WTC11 (cell line): ENCODE measurements at places on chromosomes 12 and 14. TPM values are rescaled to one million over a fixed set of nuclear protein-coding genes. Genes with fewer than 3 reads are reported as not detected.
A peak's percentile ranks its signal among the peaks of the same experiment; 100 is the strongest.

- no peaks in the 10 kb centered on the region for H3K27me3 ChIP-seq
- no peak overlapping the region for H3K27ac ChIP-seq
- peaks cover 71% of the 10 kb centered on the region for H3K36me3 ChIP-seq
- H3K4me1 ChIP-seq = peaks cover 9% of the 10 kb centered on the region; the same call in 1 of the 2 replicates
- DNase-seq = no peak
- no peak overlapping the region for H3K4me3 ChIP-seq
Observed at GRCh38 chr14:32129124-32129523, 52.0 kb downstream of the ARHGAP5 start.

The MIP gene
- total RNA-seq = not detected in 3 replicates

GRCh38 chr14:77478029-77478428 lies 20.1 kb downstream of the AHSA1 start:
- H3K36me3 ChIP-seq = no peaks in the 10 kb centered on the region
- no peak overlapping the region for H3K4me3 ChIP-seq

GRCh38 chr14:27267876-27268275 lies 670.0 kb upstream of the NOVA1 start:
- no peak for DNase-seq
- no peaks in the 10 kb centered on the region for H3K36me3 ChIP-seq
- no peaks in the 10 kb centered on the region for H3K27me3 ChIP-seq
- H3K4me3 ChIP-seq = no peak overlapping the region

The FOXA1 gene
- total RNA-seq = 0.21 to 0.34 TPM (median 0.28 TPM) in 3 replicates

The KRT5 gene
- not detected in 3 replicates for total RNA-seq

GRCh38 chr12:50055831-50056638 lies 1.4 kb upstream of the ASIC1 start:
- H3K4me3 ChIP-seq = peak overlapping the region; percentile 79
- no peak overlapping the region for H3K27ac ChIP-seq
- peaks cover 95% of the 10 kb centered on the region for H3K27me3 ChIP-seq
- H3K4me1 ChIP-seq = peaks cover 25% of the 10 kb centered on the region
- peak; percentile 72 for DNase-seq
- H3K36me3 ChIP-seq = no peaks in the 10 kb centered on the region

DNA sequence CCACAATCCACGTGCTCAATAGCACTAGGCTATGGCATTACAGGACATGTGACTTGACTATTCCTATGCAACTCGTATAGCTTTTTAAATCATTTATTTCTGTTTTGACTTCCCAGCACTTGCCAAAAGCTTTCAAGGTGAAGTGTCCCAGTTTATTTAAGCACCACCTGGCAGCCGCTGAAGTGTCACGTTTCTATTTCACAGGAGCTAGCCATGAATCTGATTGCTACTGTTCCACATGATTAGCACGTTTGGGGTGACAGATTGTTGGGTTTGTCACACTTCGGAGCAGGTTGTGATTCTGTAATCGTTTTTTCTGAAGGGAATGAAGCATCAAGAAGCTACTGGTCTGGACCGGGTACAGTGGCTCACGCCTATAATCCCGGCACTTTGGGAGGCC lies 39.9 kb upstream of the BICDL1 start:
- no peaks in the 10 kb centered on the region for H3K36me3 ChIP-seq
- H3K4me1 ChIP-seq = no peaks in the 10 kb centered on the region
- H3K27me3 ChIP-seq = no peaks in the 10 kb centered on the region
- no peak overlapping the region for H3K4me3 ChIP-seq
- no peak for DNase-seq
- H3K27ac ChIP-seq = no peak overlapping the region

GRCh38 chr12:114245555-114245954 lies 160.4 kb downstream of the TBX5 start:
- H3K27ac ChIP-seq = no peak overlapping the region
- no peaks in the 10 kb centered on the region for H3K27me3 ChIP-seq

GRCh38 chr12:112665958-112666357 lies 125.6 kb upstream of the RPH3A start:
- no peaks in the 10 kb centered on the region for H3K36me3 ChIP-seq
- no peak for DNase-seq
- no peak overlapping the region for H3K27ac ChIP-seq
- H3K4me1 ChIP-seq = no peaks in the 10 kb centered on the region
- H3K27me3 ChIP-seq = peaks cover 28% of the 10 kb centered on the region
- no peak overlapping the region for H3K4me3 ChIP-seq

The COX8C gene
- not detected in 3 replicates for total RNA-seq

DNA sequence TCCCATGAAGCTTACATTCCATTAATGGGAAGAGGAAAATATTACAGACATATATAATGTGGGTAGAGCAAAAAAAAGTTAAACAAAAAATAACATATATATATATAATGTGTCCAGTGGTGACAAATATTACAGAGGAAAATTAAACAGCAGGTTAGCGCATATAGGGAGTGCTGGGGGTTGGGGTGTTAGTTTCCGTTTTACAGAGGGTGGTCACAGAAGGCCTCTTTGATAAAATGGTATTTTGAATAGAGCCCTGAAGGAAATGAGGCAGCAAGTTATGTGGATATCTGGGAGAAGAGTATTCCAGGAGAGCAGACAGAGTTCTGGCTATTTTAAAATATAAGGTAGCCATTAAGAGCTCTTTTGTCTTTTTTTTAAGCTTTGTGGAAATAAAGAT lies 73.2 kb downstream of the DCAF5 start:
- no peak overlapping the region for H3K27ac ChIP-seq
- DNase-seq = no peak
- H3K4me1 ChIP-seq = peaks cover 9% of the 10 kb centered on the region; the same call in 1 of the 2 replicates
- H3K4me3 ChIP-seq = no peak overlapping the region
- H3K27me3 ChIP-seq = no peaks in the 10 kb centered on the region
- H3K36me3 ChIP-seq = peaks cover 17% of the 10 kb centered on the region

The CARMIL3 gene
- 10.6 to 13.0 TPM (median 11.4 TPM) in 3 replicates for total RNA-seq

- H3K27me3 ChIP-seq = no peaks in the 10 kb centered on the region
- H3K4me3 ChIP-seq = no peak overlapping the region
- H3K36me3 ChIP-seq = no peaks in the 10 kb centered on the region
- no peak for DNase-seq
Observed at GRCh38 chr12:21848192-21848591, 73.7 kb upstream of the KCNJ8 start.

- H3K36me3 ChIP-seq = no peaks in the 10 kb centered on the region
- DNase-seq = no peak
- no peak overlapping the region for H3K27ac ChIP-seq
- no peaks in the 10 kb centered on the region for H3K4me1 ChIP-seq
Observed at GRCh38 chr14:25102788-25103187, 52.8 kb upstream of the STXBP6 start.

DNA sequence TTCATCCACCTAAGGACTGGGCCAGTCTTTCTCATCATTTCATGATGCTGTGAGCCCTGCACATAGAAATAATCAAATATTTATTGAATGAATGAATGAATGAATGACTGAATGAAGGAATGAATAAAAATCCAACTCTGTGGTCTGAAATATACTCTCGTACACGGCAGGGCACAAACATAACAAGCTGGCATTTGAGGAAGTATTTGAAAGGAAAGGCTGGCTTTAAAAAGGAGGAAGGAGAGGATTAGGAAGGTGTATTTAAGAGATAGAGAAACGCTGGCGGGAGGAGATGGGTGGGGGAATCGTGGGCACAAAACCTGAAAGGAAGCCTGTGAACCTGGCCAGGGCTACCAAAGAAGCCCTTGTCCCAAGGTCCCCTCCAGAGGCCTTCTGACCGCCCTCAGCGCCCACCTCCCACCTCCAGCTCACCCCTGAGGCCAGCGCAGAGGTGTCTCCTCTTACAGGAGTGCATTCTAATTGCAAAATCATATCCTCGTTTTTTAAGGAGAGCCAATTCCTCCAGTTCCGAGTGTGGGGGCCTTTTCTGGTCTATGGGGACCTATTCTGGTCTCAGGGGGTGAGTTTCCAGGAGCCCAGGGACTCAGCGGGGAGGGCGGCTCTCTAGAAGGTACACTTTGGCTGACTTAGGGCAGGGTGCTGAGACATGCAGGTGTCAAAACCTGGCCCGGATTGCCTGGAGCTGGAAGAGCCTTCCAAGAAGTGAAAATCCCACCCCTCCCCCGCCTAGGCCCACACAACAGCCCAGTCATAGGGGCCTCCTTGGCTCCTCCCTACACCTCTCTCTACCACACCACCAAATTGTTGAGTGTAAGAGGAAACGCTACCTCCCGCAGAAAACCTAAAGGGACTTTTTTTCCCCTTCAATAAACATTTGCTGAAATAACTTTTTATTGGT lies 8.7 kb upstream of the JDP2 start:
- H3K27me3 ChIP-seq = no peaks in the 10 kb centered on the region
- H3K27ac ChIP-seq = no peak overlapping the region
- peak; percentile 82 for DNase-seq
- H3K36me3 ChIP-seq = no peaks in the 10 kb centered on the region

The ADGRD1 gene
- total RNA-seq = 0.77 to 0.87 TPM (median 0.80 TPM) in 3 replicates

DNA sequence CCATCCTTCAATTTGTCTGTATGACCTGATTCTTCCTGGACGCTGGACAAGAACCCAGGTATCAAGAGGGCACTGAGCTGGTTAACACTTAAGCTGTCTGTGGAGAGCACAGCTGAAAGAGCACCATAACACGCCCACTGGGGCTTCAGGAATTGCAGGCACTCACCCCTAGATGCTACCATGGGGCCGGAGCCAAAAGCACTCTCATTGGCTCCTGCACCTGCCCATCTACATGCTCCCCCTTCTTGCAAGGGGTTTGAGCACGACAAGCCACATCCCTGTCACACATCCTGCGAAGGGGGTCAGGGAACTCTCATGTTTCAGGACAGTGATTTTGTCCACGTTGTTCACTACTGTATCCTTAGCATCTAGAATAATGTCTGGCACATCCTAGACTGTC lies 35.1 kb upstream of the TBC1D15 start:
- H3K27ac ChIP-seq = no peak overlapping the region
- H3K4me3 ChIP-seq = peak overlapping the region; percentile 23; the same call in 1 of the 2 replicates
- 0 out of 2 replicates have a peak, but pooled peaks cover 5% of the 10 kb centered on the region for H3K4me1 ChIP-seq
- H3K36me3 ChIP-seq = no peaks in the 10 kb centered on the region

The GPRC5D gene
- 0.33 TPM in 1 of 3 replicates, not detected in the others for total RNA-seq

DNA sequence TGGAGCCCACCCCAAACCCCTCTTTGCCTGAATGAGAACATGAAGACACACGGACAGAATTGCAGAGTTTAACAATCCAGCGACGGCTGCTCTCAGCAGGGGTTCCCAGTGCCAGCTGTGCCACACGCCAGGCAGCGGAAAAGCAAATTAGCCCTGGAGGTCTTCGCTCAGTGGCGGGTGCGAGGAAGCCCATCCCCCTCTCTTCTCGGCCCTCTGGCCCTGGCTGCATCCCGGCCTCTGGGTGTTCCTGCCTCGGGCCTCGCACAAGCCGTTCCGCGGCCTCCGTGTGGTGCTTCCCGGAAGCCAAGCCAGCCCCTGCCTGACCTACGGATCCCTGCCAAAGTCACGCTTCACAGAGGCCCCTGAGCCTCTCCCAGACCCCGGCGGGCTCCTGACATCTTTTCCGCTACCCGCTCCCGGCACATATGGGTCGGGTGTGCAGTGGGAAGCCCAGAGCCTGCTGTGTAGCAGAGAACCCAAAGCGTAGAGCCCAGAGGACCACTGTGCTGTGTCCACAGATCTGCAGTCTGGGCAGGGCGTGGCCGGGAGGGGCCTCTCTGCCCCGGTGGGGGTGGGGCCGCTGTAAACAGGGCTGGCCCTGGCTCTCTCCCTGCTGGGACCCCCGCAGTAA lies 70.7 kb upstream of the GALNT9 start:
- DNase-seq = peak; percentile 22
- no peak overlapping the region for H3K4me3 ChIP-seq
- peaks cover 50% of the 10 kb centered on the region for H3K27me3 ChIP-seq
- no peak overlapping the region for H3K27ac ChIP-seq

DNA sequence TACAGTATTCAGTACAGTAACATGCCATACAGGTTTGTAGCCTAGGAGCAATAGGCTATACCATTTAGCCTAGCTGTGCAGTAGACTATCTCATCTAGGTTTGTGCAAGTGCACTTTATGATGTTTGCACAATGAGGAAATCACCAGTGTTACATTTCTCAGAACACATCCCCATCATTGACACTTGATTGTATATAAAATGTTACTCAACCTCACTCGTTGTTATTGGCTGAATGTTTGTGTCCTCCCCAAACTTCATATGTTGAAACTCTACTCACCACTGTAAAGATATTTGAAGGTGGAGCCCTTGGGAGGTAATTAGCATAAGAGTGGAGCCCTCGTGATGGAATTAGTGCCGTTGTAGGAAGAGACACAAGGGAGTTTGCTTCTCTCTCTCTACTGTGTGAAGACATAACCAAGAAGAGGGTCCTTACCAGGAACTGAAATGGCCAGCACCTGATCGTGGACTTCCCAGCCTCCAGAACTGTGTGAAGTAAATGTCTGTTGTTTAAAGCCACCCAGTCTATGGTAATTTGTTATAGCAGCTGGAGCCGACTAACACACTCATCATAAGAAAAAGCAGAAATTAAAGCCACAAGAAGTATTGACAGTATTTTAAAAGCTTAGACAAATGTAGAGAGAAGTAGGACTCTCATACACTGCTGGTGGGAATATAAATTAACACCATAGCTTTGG lies 3.2 kb upstream of the MED13L start:
- H3K4me3 ChIP-seq = no peak overlapping the region
- H3K27ac ChIP-seq = no peak overlapping the region
- peaks cover 50% of the 10 kb centered on the region for H3K4me1 ChIP-seq
- no peak for DNase-seq
- H3K27me3 ChIP-seq = peaks cover 4% of the 10 kb centered on the region; the same call in 1 of the 2 replicates

DNA sequence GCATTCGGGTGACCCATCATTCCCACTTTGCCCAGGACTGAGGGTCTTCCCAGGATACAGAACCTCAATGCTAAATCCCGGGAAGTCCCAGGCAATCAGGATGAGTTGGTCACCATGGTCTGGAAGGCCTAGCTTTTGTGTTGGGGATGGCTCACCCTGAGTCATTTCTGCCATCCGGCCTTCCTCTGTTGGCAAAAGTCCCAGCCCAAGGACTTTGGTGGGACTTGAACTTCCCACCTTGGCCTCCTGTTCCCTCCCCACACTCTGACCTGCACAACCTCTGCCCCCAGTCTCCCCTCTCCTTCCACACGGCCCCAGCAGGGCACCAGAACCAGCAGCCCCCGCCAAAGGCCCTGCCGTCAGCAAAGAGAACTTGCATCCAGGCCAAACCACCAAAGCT lies 24.6 kb upstream of the NCOR2 start:
- no peak overlapping the region for H3K4me3 ChIP-seq
- H3K27me3 ChIP-seq = no peaks in the 10 kb centered on the region; the same call in 1 of the 2 replicates
- no peak for DNase-seq

DNA sequence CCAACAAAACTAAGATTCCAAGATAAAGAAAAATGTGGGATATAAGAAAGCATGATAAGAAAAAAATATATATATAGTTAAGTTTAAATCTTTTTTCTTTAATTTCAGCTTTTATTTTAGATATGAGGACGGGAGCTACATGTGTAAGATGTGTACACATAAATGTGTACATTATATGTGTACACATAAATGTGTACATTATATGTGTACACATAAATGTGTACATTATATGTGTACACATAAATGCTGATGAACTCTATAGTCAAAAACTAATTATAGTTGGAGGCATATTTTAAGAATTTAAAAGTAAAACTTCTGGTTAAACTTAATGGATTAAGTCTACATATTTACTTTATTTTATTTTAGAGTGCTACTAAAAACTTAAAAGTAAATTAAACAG lies 123.6 kb downstream of the BTG1 start:
- no peaks in the 10 kb centered on the region; the same call in 1 of the 2 replicates for H3K36me3 ChIP-seq
- no peak for DNase-seq
- no peak overlapping the region for H3K4me3 ChIP-seq
- H3K27ac ChIP-seq = peak overlapping the region; percentile 73; the same call in 1 of the 2 replicates

- DNase-seq = no peak
- H3K4me3 ChIP-seq = no peak overlapping the region
- peaks cover 2% of the 10 kb centered on the region for H3K27me3 ChIP-seq
- no peaks in the 10 kb centered on the region for H3K4me1 ChIP-seq
Observed at GRCh38 chr12:107478881-107479280, 206.7 kb upstream of the PWP1 start.

The SVOP gene
- 0.04 to 0.07 TPM (median 0.07 TPM) in 3 replicates for total RNA-seq
